ENCODE measurements at places on chromosomes 13 and 19. TPM values are rescaled to one million over a fixed set of nuclear protein-coding genes. Genes with fewer than 3 reads are reported as not detected.

DNA sequence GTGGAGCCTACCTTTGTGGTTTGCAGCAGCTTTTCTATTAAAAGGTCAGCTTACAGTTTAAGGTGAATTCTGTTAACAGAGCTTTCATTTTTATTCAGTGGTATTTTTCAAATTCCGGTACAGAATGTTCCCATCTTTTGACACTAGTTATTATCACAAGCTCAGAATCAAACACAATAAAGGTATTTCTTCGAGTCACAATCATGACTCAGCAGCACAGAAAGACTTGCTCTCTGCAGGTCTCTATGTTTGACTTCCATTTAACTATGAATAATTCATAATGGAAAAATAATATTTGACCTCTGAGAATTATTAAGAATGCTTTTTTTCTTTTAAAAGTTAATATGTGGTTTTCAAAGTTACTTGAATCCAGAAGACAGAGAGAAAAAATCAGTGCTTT, 28.2 kb downstream of the DACH1 start:
- DNase-seq: no peak

ZNF575 gene
- not detected for total RNA-seq

DNA sequence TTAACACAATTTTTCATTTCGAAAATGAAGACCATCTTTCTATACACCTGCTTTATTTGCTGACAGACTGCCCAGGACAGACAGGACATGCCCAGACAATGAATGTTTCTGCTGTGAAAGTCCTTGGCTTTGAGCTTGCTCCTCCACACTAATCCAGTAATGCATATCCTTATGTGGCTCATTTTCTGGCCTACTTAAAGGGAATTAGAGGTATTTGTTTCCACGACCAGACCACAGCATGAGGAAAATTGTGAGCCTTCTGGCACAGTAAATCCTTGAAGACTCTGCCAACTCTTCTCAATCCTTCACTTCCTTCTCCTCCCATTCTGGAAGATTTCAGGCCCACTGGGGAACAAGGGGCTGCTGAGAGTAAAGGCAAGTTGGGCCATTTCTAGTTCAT, 25.7 kb downstream of the CCDC70 start:
- no peak for DNase-seq

DNA sequence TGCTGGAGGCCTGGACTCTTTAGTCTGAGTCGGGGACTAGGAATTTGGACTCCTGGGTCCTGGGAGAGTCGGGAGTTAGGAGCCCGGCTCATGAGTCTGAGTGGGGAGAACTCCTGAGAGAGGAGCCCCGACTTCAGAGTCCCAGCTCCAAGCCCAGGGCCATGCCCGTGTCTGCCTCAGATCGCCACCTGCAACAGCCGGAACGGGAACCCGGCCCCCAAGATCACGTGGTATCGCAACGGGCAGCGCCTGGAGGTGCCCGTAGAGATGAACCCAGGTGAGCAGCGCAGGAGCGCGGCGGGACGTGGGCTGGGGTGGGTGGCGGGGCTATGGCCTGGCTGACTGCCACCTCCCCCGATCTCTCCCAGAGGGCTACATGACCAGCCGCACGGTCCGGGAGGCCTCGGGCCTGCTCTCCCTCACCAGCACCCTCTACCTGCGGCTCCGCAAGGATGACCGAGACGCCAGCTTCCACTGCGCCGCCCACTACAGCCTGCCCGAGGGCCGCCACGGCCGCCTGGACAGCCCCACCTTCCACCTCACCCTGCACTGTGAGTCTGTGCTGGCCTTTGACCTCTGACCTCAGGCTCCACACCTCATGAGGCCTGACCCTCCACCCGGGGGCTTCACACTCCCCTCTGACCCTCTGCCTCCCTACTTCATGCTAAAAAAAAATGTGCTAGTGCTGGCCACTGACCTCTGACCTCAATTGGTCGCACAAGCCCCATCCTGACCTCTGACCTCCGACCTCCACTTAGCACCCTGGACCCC, 4.4 kb downstream of the BCAM start:
- no peak for DNase-seq

GRCh38 chr13:113021391-113021790, 52.4 kb downstream of the MCF2L start:
- no peak for DNase-seq

DNA sequence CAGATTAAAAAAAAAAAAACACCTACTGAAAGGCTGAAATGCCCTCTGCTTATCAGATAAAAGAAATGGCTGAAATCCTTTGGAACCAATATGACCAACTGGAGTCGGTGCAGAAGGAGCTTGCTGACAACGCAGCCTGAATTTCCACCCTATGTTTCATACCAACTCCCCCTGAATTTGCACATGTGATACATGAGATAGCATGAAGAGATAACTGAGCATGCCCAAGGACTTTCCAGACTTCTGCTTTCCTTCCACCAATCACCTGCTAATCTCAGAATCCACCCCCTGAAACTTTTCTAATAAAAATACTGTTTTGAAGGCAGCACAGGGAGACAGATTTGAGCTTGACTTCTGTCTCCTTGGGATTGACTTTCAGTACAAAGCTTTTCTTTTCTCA, 32.2 kb upstream of the WDFY2 start:
- no peak for DNase-seq

DNA sequence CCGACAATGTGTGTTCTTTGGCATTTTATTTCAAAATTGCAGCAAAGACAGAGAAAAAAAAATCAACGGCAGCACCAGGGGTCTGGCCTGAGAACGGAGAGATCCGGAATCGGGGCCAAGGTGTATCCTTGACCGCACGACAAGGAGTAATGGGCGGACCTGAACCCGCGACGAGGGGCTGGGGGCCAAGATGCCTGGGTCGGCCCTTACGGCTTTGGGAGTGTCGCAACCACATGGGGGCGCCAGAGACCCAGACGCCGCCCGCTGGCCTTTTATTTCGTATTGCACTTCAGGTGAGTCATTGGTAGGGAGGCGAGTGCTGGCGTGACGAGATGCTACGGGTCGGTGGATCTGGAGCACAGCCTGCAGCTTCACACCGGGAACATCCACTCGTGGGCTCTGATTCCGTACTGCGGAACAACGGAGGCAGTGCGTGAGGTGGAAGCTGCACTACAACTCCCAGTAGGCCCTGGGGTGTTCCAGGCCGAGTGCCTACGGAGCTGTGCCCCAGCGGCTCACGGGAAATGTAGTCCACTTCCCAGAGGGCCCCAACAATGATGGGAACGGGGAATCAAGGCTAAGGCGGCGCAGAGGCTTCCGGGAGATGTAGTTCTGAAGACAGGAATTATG, 15.7 kb downstream of the BCAT2 start:
- peak; percentile 72 for DNase-seq

CYP4F8 gene
- not detected for total RNA-seq

GRCh38 chr19:19562665-19563347, 24.7 kb downstream of the CILP2 start:
- no peak for DNase-seq

DNA sequence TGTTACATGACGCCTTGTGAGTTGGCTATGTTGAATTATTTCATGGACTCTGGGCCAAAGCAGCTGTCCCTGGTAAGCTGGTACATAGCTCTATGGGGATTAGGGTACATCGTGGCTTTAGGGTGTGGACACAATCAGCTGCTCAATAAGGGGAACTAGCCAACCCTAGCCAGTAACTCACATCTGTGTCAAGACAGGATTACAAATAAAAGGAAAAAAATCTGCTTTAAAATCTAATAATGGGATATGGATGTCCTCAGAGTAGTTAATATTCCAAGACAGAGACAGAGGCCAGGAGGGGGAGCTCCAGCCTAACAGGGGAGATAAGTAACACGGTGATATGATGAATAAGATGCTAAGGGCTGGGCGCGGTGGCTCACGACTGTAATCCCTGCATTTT, 21.1 kb upstream of the ZNF766 start:
- DNase-seq: no peak

POU2F2 gene
- total RNA-seq: 1.4 TPM

GRCh38 chr13:106151056-106151699, 384.3 kb downstream of the EFNB2 start:
- DNase-seq: peak; percentile 97

CGB3 gene
- not detected for total RNA-seq

DNA sequence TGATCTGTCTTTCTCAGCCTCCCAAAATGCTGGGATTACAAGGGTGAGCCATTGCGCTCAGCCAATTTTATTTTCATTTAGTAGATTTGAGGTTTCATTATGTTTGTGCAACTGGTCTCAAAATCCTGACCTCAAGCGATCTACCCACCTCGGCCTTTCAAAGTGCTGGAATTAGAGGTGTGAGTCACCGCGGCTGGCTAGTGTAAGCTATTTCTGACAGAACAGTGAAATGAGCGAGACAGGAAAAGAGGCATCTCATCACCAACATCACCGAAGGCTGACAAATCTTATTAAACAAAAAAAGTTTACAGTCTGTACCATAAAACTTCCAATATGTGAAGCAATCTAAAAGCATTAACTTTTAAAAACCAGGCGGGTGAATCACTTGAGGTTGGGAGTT, 12.2 kb upstream of the ZNF888 start:
- no peak for DNase-seq

CBARP gene
- total RNA-seq: 5.1 TPM

GRCh38 chr19:16205205-16206045, 7.7 kb downstream of the AP1M1 start:
- DNase-seq: no peak

GRCh38 chr13:51158880-51159518, 47.9 kb upstream of the C13orf42 start:
- DNase-seq: no peak

Data from kidney epithelial cell (primary cell).